T-helper 1 cell (primary cell): ENCODE measurements at places on chromosomes 5 and 9.

DNA sequence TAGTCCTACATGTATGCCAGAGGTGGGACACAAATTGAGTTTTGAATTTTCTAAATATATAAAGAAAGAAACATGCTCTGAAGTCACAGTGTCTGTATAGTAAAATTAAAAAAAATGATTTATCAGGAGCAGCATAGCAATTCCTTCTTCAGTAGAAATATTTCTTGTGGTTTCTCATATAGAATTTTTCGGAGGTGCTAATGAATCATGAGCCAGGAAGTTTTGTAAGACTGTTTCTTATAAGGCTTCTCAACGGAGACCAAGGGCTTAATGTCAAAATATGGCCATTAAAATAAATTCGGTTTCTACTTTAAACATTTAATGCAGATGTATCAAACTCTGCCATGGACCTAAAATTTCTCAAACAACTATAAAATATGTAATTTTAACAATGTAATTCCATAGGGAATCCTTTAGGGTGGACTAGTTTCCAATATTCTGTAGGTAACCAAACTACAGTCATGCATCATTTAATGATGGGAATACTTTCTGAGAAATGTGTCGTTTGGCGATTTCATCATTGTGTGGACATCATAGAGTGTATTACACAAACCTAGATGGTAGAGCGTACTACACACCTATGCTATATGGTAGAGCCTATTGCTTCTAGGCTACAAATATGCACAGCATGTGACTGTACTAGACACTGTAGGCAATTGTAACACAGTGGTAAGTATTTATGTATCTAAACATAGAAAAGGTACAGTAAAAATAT is 66.3 kb downstream of the ANKRD55 start:
- DNase-seq: no peak

DNA sequence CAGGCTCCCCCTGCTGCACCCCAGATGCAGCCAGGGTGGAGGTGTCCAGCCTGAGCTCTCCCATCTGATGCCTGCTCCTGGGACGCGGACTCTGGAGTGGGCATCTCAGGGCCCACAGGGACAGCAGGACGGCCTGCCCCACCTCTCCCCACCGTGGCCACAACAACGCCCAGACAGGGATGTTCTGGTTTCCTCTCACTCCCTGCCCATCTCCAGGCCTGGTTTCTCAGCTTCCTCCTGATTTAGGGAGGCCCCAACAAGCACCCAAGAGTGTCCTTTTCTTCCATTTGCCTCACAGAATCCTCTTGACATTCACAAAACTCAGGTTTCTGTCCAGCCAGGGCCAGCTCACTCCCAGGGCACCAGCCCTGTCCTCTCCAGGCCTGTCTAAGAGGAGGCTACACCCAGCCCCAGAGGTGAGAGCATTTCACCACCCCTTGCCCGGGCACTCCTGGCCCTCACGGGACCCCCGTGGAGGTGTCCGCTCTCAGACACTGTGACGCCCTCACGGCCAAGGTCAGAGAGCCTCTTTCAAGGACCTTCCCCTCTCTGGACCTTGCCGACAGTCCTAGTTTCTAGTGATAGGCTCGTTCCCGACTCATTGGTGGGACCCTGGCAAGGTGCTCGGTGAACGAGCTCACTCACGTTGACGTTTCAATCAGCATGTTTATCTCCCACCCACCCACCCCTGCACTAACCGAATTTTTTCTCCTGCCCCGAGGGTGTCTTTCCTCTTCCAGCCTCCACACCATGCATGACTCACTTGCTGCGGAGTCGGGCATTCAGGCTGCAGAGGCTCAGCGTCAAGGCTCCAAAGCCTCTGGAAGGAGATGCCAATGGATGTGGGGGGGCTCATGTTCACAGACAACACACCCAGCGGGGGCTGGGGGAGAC is 62.0 kb upstream of the UNC5A start:
- no peak for DNase-seq

GRCh38 chr5:139177809-139178588 is 20.2 kb downstream of the SIL1 start:
- no peak for DNase-seq

DNA sequence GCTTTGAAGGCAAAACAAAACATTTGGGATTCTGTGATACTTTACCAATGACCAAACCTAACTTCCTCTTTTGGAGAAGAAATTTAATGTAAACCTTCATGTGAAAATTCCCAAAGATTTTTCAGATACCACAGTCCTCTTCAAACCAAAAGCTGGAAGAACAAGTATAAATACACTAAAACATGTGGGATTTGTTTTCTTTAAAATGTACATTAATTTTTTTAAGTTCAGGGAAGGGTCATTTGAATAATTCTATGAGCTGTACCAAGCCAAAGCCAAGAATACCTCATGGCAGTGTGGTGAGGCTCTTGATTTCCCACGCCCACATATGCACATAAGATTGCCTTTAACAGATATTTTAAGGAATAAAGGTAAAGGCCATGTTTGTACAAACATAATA is 28.4 kb upstream of the ITGA1 start:
- DNase-seq: no peak

DNA sequence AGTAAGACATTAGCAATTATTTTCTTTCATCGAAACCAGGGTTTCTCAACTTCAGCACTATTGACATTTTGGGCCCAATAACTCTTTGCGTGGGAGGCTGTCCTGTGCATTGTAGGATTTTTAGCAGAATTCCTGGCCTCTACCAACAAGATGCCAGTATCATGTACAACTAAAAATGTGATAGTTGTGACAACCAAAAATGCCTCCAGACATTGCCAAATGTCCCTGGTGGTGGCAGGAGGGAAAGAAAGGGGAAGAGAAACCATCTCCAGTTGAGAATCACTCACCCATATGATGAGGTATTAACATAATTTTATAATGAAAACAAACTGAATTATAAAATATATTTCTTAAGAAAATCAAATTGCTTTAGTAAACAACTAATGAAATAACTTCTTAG is 406.1 kb downstream of the RAB3C start:
- no peak for DNase-seq

- DNase-seq: no peak
Observed at GRCh38 chr9:2597483-2597882, 24.1 kb upstream of the VLDLR start.

DNA sequence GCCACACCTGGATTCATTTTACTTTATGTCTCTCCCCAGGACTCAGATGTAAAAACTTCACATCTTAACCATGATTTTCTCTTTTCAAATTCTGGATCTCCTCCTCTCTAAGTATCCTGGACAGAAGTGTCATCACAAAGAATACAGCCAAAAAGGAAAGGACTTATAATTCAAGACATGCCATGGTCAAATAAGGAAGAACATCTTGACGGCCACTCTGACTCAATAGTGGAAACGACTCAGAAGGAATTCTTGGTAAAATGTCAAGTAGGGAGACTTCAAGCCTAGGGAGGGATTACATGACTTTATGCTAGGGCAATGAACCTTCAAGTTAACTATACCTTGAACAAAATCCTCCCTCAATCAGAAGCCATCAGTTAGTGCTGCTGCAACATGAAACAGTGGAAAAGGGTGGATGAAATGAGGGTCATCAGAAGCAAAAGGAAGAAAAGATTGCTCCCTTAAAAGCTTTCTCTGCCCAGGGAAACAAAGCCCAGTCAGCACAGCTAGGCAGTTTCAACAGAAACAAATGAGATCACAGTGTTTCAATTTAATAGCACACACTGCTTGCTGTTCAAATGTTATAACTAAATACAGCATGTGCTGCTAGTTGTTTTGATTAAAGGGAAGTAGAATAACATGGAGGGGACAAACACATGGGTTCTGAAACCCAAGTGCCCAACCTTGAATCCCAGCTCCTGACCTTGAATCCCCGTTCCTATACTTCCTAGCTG is 101.4 kb downstream of the LPAR1 start:
- DNase-seq: no peak

DNA sequence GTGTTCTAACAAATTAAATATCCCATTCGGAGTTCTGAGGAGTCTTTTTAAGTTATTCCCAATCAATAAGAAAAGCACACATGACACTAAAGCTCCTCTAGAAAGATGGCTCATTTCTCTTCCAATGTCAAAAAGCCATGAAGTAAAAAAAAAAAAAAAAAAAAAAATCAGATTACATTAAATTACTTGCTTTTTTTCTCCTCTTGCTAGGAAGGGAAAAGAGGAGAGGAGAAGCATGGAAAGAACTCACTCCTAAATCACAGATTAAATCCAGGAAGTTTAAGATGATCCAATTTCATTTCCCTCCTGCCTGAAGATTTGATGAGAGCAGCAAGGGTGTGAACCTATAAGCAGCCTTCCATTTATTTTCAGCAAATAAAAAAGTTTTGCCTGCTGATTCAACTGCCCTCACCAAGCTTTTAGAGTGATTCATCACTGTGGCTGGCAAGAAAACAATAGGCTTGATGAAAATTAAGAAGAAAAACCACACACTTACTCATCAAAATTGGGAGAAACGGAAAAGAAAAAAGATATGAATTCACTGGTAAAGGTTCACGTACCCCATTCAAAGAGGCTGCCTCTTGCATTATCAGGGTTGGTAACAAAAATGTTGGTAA is 19.7 kb downstream of the MYO10 start:
- no peak for DNase-seq

- no peak for DNase-seq
Observed at GRCh38 chr5:60634051-60634450, 65.9 kb downstream of the DEPDC1B start.

GRCh38 chr5:106443746-106444145 is 1227.0 kb downstream of the EFNA5 start:
- DNase-seq: no peak

- DNase-seq: no peak
Observed at GRCh38 chr9:95070549-95071021, 246.9 kb downstream of the FANCC start.

DNA sequence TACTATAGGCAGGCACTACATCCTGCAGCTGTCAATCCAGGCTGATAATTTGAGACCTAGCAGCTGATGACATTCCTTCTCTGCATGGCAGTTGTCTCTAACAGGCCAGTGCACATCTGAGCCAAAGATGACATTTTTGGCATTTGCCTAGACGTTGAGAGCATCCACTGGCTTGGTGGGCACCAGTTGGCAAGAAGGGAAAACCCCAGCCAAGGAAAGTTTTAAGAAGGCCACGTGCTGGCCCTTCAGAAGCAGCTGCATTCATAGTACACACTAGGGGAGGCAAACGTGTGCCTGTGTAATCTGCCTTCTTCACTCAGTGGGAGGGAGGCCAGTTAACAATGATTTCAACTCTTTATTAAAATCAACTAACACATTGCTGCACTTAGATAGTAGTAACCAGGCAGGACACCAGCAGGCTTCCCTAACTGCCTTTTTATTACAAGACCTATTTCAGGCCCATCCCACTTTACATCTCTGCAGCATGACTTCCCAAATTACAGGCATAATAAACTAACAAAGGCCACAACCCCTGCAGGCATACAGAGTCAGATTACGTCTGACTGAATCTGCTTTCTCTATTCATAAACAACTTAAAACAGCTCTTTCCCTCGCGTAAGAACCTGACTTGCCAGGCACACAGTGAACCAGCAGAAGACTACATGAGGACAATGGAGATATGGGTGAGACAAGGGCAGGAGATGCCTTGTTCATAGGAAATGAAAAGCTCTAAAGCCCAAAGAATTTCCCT is 576.3 kb downstream of the PDE4D start:
- no peak for DNase-seq

GRCh38 chr5:77867194-77867691 is 91.1 kb upstream of the TBCA start:
- DNase-seq: no peak

DNA sequence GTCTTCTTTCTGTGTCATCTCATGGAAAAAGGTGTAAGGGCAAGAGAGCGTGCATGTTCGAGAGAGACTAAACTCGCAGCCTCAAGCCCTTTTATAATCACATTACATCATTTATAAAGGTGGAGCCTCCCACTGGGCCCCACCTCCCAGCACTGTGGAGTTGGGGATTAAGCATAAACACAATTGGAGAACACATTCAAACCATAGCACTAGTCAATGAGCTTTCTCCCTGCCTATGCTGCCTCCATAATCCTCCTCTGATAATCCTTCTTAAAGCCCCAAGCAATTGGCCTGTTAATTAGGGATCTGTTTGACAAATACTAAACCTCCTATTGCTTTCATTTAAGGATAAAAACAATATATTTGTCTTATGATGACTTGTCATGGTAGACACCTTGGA is 99.6 kb downstream of the NMUR2 start:
- DNase-seq: no peak

DNA sequence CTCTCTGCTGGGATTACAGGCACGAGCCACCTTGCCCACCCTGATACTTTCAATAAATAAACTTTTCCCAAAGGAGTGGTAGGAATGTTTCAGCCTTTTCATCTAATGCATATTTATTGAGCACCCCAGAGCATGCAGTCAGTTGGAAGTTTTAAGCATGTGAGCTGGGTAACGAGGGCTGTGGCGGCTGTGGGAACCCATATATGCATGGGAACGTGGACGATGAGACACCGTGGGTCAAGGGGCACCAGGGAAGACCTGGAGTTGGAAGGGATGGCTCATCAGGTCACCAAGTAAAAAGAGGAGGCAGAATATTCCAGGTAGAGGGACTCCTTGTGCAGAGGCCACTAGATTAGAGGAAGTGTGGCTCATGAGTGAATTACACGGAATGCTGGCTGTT is 64.7 kb downstream of the ANKRD33B start:
- no peak for DNase-seq

GRCh38 chr5:102819634-102820033 is 64.5 kb downstream of the PAM start:
- DNase-seq: no peak

DNA sequence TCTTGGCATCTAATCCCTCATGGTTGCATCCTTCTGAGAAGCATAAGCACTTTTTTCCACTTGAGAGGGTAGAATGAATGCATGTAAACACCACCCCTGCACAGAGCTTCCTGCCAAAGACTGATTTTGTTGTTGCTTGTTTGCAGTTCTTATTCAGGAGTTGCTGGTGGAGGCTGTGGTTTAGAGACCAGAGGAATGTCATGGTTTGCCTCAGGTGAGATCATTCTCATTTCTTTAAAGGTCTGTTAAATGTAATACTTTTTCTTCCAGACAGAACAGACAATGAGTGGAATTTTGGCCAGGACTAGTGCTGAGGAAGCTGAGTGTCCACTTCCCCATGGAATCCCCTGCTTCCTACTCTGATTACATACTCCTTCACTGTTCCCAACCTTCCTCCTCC is 3.2 kb upstream of the TNC start:
- DNase-seq: no peak

DNA sequence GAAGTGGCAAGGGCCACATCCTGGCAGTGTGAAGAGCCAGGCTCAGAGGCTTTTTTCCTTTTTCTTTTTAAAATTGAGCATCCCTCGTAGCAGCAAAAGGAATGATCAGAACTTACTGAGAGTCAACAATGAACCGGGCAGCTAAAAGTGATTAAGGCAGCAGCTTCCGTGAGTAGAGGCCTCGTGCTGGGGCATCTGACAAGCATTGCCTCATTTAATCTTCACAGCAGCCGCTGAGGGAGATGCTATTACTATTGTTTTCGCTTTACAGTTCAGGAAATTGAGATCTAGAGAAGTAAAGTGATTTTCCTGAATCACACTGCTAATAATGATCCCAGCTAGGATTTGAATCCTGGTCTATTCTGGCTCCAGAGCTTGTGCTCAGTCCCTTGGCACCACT is 30.7 kb upstream of the PTGS1 start:
- DNase-seq: no peak

GRCh38 chr5:93708442-93708841 is 33.0 kb downstream of the POU5F2 start:
- DNase-seq: no peak

- DNase-seq: no peak
Observed at GRCh38 chr5:114952876-114953275, 216.8 kb downstream of the TRIM36 start.
